ENCODE measurements at places on chromosomes 7 and 10.
A peak's percentile ranks its signal among the peaks of the same experiment; 100 is the strongest.

GRCh38 chr7:102991077-102991539, 78.3 kb downstream of the LRRC17 start:
- no peak for DNase-seq

GRCh38 chr7:44956157-44956766, 22.6 kb downstream of the MYO1G start:
- no peak for DNase-seq

DNA sequence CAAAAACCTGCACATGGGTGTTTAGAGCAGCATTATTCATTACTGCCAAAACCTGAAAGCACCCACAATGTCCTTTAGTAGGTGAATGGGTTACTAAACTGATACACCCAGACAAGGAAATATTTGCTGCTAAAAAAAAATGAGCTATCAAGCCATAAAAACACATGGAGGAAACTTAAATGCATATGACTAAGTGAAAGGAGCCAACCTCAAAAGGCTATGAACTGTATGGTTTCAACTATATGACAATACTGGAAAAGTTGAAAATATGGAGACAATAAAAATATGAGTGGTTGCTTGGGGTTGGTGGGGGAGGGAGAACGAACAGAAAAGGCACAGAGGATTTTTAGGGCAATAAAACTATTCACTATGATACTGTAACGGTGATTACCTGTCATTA, 291.0 kb downstream of the TNS3 start:
- DNase-seq: no peak

DNA sequence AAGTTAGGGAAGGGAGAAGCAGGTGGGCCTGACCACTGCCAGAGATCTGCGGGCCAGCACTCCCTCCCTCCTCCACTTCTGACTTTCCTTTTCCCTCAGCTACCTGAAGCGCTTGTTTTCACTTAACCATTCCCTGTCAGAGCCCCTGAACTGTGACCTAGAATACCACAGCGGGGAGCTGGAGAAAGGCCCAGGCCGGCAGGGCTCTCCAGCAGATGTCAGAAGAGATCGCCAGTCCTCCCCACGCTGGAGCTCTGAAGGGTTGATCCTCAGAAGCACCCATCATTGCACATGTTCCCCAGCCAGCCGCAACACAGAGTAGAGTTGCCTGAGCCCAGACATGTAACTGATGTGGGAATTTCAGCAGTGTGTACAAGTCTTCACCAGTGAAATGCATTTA, 44.4 kb upstream of the GAD2 start:
- DNase-seq: no peak

GRCh38 chr10:87844837-87845623, 18.3 kb downstream of the KLLN start:
- DNase-seq: peak; percentile 65

GRCh38 chr10:73444457-73444856, 11.1 kb upstream of the MSS51 start:
- DNase-seq: no peak

DNA sequence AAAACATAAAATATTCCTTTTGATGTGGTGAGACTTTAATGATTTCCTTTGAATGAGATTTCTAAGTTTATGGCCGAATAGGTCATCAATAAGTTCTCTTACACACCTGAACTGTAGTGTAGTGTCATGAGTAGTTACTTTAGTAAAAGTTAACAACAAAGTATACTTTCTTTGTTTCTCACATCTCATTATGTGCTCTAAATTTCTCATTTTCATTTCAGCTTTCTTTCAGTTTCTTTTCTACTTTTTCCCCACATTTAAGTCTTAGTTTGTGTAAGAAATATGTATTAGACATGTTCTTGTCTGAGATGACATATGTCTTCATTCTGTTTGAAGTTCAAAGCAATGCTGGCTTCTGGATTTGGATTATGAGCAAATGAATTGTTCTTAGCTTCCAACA, 348.1 kb downstream of the ANKRD7 start:
- DNase-seq: no peak

- peak; percentile 92 for DNase-seq
Measured at GRCh38 chr7:3861941-3862340, 560.9 kb downstream of the SDK1 start.

DNA sequence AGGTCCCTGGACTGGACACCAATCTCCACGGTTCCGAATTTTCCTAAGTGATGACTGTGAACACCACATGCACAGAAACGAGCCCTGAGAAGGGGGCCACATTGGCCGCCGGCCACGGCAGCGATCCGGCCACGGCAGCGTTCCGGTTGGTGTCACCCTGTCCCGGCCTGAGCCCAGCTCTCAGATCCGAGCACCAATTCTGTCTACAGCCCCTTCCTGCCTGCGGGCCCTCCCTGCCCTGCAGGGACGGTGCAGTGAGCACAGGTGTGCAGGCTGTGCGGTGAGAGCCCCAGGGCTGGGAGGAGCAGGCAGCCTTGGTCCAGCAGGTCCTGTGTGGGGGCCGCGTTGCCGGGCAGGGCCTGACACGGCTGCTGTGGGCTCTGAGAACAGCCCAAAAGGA, 29.7 kb upstream of the GPR146 start:
- DNase-seq: no peak

GRCh38 chr10:63391812-63392211, 74.0 kb downstream of the JMJD1C start:
- no peak for DNase-seq

DNA sequence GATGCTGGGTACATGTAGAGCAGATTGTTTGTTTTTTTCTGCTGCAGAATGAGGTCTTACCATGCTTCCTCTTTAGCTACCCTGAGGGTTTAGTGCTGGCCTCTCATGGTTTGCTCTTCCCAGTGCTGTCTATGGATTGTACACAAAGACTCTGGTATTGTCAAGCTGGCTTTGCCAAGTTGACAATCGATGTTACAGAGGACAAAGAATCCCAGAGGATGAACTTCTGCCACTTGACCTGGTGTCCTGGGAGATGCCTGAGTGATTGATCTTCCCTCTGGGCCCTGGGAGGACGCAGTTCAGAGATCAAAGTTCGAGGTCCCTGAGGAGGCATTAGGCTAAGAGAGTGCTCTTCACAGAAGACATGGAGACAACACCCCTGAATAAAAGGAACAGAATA, 865.4 kb downstream of the CCSER2 start:
- no peak for DNase-seq

DNA sequence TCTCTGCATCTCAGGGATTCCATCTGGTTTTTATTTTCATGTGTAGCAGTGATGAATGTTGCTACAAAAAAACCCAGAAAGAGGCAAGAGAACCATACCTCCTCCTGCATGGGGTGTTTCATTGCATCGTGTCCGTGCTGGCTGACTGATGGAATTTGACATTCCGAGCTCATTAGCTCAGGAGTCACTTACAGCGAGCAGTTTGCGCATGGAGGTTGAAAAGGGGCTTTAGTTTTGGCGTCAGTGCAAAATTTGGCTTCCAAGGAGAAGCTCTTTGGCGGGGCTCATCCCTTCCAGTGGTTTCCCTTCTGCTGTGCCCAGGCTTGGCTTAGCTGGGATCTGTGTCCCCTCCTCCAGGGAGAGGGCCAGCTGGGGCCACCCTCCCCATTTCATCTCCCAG, 25.8 kb downstream of the EMX2 start:
- DNase-seq: no peak

GRCh38 chr10:53003094-53003493, 230.5 kb upstream of the MBL2 start:
- no peak for DNase-seq

DNA sequence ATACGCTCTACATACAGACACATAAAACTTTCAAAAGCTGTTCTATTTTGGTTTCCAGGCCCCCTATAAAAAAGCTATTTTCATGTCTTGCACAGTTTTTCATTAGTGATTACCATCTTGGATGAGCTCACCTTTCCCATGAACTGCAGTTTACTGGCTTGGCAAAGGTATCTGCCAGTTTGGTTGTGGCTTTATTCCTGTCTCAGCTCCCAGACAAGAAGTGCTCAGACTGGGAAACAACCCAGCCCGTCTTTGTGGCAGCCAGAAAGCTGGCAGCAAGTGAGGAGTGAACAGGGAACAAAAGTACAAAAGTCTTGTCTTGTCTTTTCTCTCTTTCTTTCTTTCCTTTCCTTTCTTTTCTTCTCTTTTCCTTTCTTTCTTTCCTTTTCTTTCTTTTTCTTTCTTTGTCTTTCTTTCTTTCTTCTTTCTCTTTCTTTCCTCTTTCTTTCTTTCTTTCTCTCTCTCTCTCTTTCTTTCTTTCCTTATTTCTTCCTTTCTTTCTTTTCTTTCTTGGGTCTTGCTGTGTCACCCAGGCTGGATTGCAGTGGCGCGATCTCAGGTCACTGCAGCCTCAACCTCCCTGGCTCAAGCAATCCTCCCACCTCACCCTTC, 138.8 kb downstream of the CFAP58 start:
- DNase-seq: no peak

- DNase-seq: no peak
Measured at GRCh38 chr10:12975266-12975665, 26.2 kb downstream of the CCDC3 start.

DNA sequence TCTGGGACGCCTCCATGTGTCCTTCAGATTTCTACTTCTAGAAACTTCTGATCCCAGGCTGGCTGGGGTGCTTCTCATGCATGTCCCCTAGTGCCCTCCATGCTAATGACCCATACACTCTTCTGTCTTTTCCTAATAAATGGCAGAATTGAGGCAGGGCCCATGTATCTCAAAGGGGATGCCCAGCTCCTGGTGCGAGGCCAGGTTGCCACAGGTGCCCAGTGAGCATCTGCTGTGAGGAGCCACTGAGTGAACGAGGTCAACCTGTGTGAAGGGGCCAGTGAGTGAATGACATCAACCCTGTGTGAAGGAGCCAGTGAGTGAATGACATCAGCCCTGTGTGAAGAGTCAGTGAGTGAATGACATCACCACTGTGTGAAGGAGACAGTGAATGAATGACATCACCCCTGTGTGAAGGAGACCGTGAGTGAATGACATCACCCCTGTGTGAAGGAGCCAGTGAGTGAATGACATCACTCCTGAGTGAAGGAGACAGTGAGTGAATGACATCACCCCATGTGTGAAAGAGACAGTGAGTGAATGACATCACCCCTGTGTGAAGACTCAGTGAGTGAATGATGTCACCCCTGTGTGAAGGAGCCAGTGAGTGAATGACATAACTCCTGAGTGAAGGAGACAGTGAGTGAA, 478.9 kb downstream of the PTPRN2 start:
- DNase-seq: no peak

DNA sequence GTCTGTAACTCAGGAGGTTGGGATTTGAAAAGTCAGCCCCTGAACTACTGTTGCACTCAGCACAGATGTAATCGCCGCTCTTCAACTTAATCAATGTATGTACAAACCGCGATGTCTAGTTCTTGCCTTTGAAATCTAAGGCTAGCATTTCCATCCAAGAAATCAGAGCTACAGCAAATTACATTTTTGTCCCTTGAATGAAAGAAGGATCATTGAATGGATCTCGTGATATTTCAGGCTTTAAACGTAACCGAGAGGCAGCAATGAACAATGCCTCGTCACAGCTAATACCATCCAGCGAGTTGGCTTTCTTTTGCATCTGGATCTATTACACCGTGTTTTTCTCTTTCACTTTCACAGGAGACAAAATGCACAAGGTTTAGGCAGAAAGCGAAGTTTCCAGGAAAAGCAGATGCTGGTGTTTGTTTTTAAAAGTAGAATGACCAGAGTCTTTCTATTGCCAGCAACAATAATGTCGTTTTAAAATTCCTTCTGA, 5.5 kb downstream of the SKIDA1 start:
- peak; percentile 53 for DNase-seq

GRCh38 chr7:131720703-131721102, 164.3 kb upstream of the PODXL start:
- DNase-seq: no peak

GRCh38 chr7:157267956-157268355, 68.8 kb upstream of the DNAJB6 start:
- no peak for DNase-seq

GRCh38 chr7:87218796-87219544, 562 bp downstream of the TMEM243 start:
- DNase-seq: peak; percentile 16

DNA sequence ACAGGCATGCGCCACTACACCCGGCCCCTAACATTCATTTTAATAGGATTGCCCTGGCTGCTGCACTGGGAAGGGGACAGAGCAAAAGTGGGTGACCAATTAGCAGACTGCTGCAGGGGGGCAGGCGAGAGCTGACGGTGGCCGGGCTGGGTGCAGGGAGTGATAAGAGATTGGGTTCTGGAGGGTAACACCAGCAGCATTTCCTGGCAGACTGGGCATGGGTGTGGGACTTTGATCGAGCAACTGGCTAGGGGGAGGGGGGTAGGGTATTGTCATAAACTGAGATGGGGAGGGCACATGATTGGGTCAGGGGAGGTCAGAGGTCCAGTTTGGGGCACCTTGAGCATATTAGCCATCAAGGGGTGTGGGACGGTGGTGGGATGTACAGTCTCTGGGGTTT, 20.2 kb upstream of the AMZ1 start:
- no peak for DNase-seq

DNA sequence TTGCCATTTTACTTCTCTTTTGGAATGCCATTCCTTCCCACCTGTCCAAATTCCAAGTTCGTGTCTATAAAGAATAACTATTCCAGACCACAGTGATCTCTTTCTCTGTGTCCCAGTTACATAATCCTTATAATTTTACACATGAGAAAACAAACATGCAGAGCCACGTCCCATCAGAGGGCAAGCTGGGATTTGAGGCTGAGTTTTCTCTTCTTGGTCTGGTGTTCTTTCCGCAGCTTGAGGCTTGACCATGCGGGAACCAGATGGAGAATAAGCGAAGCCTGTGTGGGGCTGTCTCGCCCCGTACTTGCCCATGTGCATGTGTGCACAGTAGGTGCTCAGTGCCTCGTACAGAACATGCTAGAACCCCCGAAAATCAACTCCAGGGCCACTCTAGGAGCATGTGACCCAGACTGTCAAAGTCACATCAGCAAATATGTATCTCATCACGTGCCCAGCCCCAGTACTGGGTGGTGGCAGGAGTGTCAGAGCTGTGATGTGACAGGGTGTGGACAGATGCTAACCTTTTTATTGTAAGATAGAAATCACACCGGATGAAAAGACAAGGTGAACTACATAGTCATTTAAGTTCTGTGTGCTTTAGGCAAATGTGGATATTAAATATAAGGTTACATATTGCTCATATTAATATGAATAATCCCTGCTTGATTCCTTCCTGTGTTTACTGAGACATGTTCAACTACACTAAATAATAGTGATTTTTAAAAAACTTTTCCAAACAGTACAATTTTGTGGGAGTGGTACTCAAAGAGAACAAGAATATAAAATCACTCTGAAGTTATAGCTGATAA, 3.2 kb downstream of the INSIG1 start:
- no peak for DNase-seq

GRCh38 chr7:12291870-12292269, 80.8 kb downstream of the TMEM106B start:
- no peak for DNase-seq

DNA sequence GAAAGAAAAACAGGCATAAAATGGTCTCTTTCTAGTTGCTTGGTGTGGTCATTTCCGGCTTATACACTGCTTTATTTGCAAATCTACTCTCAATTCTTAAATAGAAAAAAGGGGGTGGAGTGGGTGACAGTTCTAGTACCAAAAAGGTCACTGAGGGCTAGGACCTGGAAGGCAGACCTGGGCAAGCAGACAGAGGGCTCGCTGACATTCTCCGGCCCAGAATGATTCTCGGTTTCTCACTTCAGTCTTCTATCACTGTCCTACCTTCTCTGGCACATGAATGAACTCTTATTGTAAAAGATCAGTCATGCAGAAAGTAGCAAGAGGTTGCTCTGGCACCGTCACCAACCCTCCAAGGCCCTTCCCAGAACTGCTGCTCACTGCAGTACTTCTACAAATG, 54.0 kb downstream of the MALSU1 start:
- DNase-seq: peak; percentile 46

- peak; percentile 31 for DNase-seq
Measured at GRCh38 chr10:35423505-35424306, 87.4 kb downstream of the CCNY start.

Measured in kidney glomerular epithelial cell (primary cell).